ENCODE measurements at places on chromosomes 12 and 14.

GRCh38 chr14:25006961-25007795 lies 42.8 kb downstream of the STXBP6 start:
- DNase-seq: peak; percentile 89

GRCh38 chr12:116133149-116133548 lies 144.3 kb downstream of the MED13L start:
- DNase-seq: no peak

GRCh38 chr14:59919570-59920377 lies at the start of gene LRRC9:
LRRC9 (plus strand) TSS chr14:59920144.
- DNase-seq: no peak

DNA sequence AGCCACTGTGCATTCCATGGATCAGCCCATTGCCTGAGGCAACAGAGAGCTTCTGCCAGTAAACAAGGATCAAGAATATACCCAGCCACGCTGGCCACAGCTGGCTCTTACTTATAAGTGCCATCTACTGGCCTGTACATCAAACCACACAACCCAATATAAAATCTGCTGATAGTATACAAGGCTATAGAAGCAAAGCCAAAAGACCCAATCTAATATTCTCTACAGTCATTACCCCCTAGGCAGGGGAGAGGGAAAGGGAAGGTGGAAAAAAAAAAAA lies 4.4 kb upstream of the FAM186B start:
- DNase-seq: peak; percentile 46
